Endothelial cell (in vitro differentiated cells): ENCODE measurements at places on chromosomes 5 and 9. TPM values are rescaled to one million over a fixed set of nuclear protein-coding genes. Genes with fewer than 3 reads are reported as not detected.

Gene INSYN2B
- 4.5 TPM for total RNA-seq

Gene PCDHA4
- total RNA-seq: 9.9 TPM

Gene SUSD3
- total RNA-seq: 1.2 TPM

DNA sequence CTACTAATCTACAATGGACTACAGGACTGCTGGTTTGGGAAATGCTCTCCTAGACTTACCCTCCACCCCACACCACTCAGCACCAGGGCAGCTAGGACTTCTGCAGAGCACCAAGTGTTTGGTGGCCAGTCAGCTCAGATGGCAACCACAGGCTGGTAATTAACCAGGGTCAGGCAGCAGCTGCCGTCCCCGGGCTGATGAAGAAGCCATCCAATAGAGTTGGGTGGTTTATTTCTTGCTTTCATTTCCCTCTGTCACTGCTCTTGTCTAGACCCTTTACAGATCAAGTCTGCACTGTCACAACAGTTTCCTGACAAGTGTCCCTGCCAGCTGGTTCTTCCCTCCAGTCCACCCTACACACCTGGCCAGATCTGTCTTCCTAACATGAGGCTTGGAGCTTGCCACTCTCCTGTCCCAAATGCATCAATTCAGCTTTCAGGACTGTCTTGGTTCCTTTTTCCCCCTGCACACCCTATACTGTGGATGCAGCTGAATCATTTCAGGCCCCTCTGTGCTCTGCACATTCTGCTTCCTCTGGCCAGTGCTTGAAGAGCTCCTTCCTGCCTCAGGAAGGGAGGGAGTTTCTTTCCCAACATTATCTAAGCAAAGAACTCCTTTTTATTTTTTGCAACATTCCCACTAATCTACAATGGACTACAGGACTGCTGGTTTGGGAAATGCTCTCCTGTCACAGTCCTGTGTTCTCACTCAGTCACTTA is 30.2 kb upstream of the HSPA9 start:
- DNase-seq: no peak

DNA sequence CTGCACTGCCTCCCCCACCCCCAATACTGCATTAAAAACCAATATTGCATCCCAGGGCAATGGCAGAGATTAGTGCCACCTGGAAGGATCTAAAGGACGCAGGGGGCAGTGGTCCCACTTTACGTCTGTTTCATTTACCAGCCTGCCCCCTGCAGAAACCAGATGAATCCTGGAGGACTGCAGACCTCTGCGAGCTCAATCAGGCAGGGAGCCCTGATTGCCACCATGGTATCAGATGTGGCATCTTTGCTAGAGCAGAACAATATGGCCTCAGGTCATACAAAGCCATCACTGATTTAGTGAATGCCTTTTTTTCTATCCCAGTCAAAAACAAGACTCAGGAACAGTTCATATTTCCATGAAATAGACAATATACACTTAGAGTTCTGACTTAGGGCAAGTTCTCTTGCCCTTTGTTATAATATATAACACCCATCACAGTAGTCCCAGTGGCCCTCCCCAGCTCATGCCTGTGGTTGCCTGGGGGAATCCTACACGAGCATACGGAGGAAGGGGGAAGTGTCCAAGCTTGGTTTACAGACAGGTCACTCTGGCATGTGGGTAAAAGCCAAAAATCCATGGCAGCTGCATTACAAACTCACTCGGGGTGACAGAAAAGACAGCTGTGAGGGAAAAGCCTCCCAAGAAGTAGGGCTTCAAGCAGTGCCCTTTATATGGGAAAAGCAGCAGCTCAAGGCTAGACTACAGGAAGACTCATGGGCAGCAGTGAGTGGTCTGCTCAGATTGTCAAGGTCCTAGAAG is 85.1 kb downstream of the MED27 start:
- no peak for DNase-seq

GRCh38 chr5:117682416-117682815 is 1107.8 kb upstream of the SEMA6A start:
- DNase-seq: no peak

GRCh38 chr5:50697739-50698138 is 31.3 kb downstream of the PARP8 start:
- no peak for DNase-seq

DNA sequence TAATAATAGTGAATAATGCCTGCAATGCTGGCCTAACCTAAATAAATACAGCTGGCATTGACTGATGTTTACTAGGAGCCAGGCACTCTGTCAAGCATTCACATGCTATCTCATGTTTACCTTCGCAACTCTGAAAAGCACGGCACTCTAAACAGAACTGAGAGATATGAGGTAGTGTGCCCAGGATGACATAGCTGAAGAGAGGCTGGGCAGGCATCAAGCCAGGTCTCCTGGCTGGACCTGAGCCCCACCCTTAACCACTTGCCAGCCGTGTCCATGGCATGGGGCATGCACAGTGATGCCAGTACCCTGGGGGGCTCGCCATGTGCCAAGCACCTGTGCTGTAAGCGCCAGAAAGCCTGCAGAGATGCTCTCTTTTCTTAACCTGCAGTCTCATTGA is 119.4 kb upstream of the MVB12B start:
- DNase-seq: no peak

DNA sequence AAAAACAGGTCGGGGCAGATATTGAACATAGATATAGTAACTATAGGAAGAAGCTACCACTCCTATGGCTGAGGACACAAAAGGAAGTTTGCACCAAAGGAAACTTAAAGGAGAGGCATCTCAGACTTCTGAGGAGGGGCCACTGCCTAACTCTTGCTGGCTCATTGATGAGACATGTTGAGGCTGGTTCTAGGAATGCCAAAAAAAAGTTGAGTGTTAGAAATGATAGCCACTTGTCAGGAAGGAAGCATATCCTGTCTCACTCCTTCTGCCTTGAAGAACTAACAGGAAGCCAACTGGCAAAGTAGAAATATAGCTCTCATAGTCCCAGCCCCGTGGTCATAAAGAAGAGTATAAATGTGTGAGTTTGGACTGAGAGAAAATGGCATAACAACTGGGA is 23.3 kb upstream of the STOM start:
- DNase-seq: no peak

- no peak for DNase-seq
These were observed 8.8 kb downstream of the FAM200C start for GRCh38 chr5:160390787-160391696.

GRCh38 chr5:61290791-61291210 is 41.3 kb upstream of the ZSWIM6 start:
- no peak for DNase-seq

- no peak for DNase-seq
These were observed 2.6 kb upstream of the CCDC187 start for GRCh38 chr9:136306211-136307208.

DNA sequence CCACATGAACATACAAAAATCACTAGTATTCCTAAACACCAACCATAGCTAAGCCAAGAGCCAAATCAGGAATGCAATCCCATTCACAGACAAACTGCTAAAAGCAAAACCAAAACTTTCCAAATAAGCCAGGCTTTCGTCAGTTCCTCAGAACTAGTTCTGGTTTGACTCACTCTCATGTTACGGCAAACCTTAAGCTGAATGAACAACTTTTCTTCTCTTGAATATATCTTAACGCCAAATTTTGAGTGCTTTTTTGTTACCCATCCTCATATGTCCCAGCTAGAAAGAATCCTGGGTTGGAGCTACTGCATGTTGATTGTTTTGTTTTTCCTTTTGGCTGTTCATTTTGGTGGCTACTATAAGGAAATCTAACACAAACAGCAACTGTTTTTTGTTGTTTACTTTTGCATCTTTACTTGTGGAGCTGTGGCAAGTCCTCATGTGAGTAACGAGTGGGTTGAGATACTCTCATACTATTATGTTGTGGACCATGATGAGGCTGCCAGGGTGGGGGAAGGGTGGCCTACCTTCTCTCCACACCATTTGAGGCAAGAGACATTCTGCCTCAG is at the start of gene PDCD1LG2:
Gene PDCD1LG2 (plus strand): TSS at position 172 of the 572 bp plus-strand sequence. CDS start 12,016 bp downstream, outside the sequence.
- DNase-seq: no peak
